ENCODE measurements at places on chromosomes 13 and 19. TPM values are rescaled to one million over a fixed set of nuclear protein-coding genes. Genes with fewer than 3 reads are reported as not detected.

Gene TEX101
- polyA plus RNA-seq, result not detected

Gene GARIN5A
- 6.8 TPM for polyA plus RNA-seq

Gene C5AR1
- polyA plus RNA-seq, result 4.6 TPM

Gene IZUMO2
- polyA plus RNA-seq, result 0.28 TPM

Gene ZNF256
- 9.7 TPM for polyA plus RNA-seq

Gene CEACAM4
- not detected for polyA plus RNA-seq

Gene SHD
- polyA plus RNA-seq, result 1.3 TPM

Gene POU4F1
- 0.03 TPM for polyA plus RNA-seq

Gene TFPT
- polyA plus RNA-seq, result 12.3 TPM

Gene KLK7
- 9.4 TPM for polyA plus RNA-seq

Gene TUBB4A
- polyA plus RNA-seq, result 24.5 TPM

Gene DPF1
- polyA plus RNA-seq, result 1.1 TPM

Gene PDE4A
- 2.8 TPM for polyA plus RNA-seq

Gene TRPC4
- 6.2 TPM for polyA plus RNA-seq

Gene SIGLEC7
- polyA plus RNA-seq, result 0.74 TPM

Gene MTUS2
- polyA plus RNA-seq, result 1.1 TPM

Gene CEACAM3
- polyA plus RNA-seq, result not detected

Gene NOTCH3
- 103 TPM for polyA plus RNA-seq

Gene PGLYRP1
- polyA plus RNA-seq, result 0.67 TPM

Gene GIPR
- polyA plus RNA-seq, result 0.43 TPM

Gene SOHLH2
- polyA plus RNA-seq, result 0.72 TPM

Gene PRR19
- polyA plus RNA-seq, result 1.3 TPM

Gene CDX2
- polyA plus RNA-seq, result not detected

Gene RXFP2
- 0.42 TPM for polyA plus RNA-seq

Gene ZNF415
- 28.3 TPM for polyA plus RNA-seq

Gene LILRA2
- 0.55 TPM for polyA plus RNA-seq

Gene ZNF540
- 5.1 TPM for polyA plus RNA-seq

Gene FCER2
- polyA plus RNA-seq, result not detected

Gene SAMD4B
- polyA plus RNA-seq, result 91.6 TPM

Gene ADAMTS10
- polyA plus RNA-seq, result 23.1 TPM

Gene GRIK5
- 19.4 TPM for polyA plus RNA-seq

Gene ZNF98
- polyA plus RNA-seq, result 3.8 TPM

Gene COX7A1
- 26.4 TPM for polyA plus RNA-seq

Gene TNFAIP8L1
- polyA plus RNA-seq, result 11.4 TPM

Gene SMIM44
- not detected for polyA plus RNA-seq

Gene IL4I1
- 3.5 TPM for polyA plus RNA-seq

Gene ZNF440
- 13.6 TPM for polyA plus RNA-seq

Gene NLRP7
- not detected for polyA plus RNA-seq

Gene PRKCSH
- 323 TPM for polyA plus RNA-seq

Gene MEDAG
- polyA plus RNA-seq, result 0.80 TPM

Gene DLEU7
- 1.2 TPM for polyA plus RNA-seq

Gene WDR87
- polyA plus RNA-seq, result 0.01 TPM

Gene MAP4K1
- 2.6 TPM for polyA plus RNA-seq
